ENCODE measurements at places on chromosomes 12 and 14. TPM values are rescaled to one million over a fixed set of nuclear protein-coding genes. Genes with fewer than 3 reads are reported as not detected.

TTC8 gene
- total RNA-seq = 20.1 TPM

FAM90A1 gene
- total RNA-seq = not detected

ALX1 gene
- total RNA-seq = 0.23 TPM

NFE2 gene
- 1.8 TPM for total RNA-seq

HOXC12 gene
- total RNA-seq = not detected

GYS2 gene
- total RNA-seq = not detected

RPL36AL gene
- total RNA-seq = 92.5 TPM

TMTC2 gene
- total RNA-seq = 43.4 TPM

TEX52 gene
- total RNA-seq = not detected

GZMH gene
- total RNA-seq = not detected

CLEC1A gene
- 0.69 TPM for total RNA-seq

PLEK2 gene
- total RNA-seq = 0.69 TPM

ARHGDIB gene
- total RNA-seq = 19.4 TPM

SAMD4A gene
- total RNA-seq = 24.2 TPM

EML5 gene
- 45.4 TPM for total RNA-seq

SERPINA9 gene
- not detected for total RNA-seq

DYNC1H1 gene
- total RNA-seq = 782 TPM

NDRG2 gene
- 387 TPM for total RNA-seq

LHX5 gene
- 4.8 TPM for total RNA-seq

PTPRR gene
- 22.1 TPM for total RNA-seq

MAP3K9 gene
- 31.6 TPM for total RNA-seq

TUNAR gene
- 47.3 TPM for total RNA-seq

KRR1 gene
- total RNA-seq = 35.5 TPM

GRIN2B gene
- 97.1 TPM for total RNA-seq

CTDSP2 gene
- 31.8 TPM for total RNA-seq

TRIM9 gene
- total RNA-seq = 61.4 TPM

AKAP6 gene
- 161 TPM for total RNA-seq

KRT1 gene
- 0.46 TPM for total RNA-seq

LUM gene
- total RNA-seq = 11.8 TPM

GPR162 gene
- total RNA-seq = 87.9 TPM

CCDC175 gene
- 2.1 TPM for total RNA-seq

ALDH6A1 gene
- total RNA-seq = 68.7 TPM

TAS2R9 gene
- total RNA-seq = 0.92 TPM

KRT6A gene
- total RNA-seq = not detected

AQP6 gene
- total RNA-seq = 0.46 TPM
